ENCODE measurements at places on chromosomes 16 and 17. TPM values are rescaled to one million over a fixed set of nuclear protein-coding genes. Genes with fewer than 3 reads are reported as not detected.
A peak's percentile ranks its signal among the peaks of the same experiment; 100 is the strongest.

- H3K4me1 ChIP-seq = no peaks in the 10 kb centered on the region
- H3K27me3 ChIP-seq = no peaks in the 10 kb centered on the region
- no peaks in the 10 kb centered on the region for H3K36me3 ChIP-seq
Measured at GRCh38 chr17:81378941-81379511, 16.2 kb upstream of the BAHCC1 start.

DNA sequence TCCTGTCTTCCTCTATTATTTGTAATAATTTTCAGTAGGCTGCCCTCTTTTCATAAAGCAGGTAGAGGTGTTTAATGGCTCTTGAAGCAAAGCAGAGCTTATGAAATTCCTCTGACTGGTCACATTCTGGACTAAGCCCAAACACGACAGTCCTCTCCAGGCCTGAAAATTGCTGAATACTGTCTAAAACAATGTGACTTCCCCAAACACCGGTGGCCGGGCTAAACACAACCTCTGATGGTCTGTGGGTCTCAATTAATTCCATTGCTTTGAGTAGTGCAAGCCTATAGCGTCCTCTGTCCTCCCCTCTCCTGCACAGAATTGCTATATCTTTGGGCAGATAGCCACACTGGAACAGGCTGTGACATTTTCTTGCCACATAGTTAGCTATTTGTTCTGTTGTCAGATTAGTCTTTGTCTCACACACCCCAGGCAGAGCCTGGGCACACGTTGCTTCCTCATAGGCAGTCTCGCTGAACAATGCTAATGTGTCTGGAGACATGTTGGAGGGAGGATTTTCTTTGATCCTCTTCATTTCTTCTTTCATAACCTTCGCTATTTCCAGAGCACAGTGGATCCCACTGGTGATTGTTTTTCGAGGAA, 10.8 kb upstream of the SLFN12L start:
- no peak overlapping the region for H3K27ac ChIP-seq
- H3K36me3 ChIP-seq = no peaks in the 10 kb centered on the region
- DNase-seq = no peak

DNA sequence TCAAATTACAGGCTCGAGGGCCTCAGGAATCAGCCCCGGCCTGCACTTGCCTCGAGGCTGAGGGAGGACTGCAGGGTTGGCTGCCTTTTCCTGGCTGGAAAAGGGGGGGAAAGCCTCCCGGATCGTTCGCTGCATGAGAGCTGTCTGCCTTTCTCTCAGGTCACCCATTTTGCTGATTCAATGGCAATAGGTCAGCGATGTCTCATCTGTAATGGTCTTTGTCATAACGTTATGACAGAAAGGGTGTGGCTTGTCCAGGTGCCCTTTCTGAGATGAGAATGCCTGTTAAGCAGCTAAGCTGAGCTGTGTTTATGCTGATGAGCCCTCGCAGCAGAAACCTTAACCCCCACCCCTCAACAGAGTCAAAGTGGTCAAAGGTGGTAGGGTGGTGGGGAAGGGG, 81.8 kb downstream of the AKAP1 start:
- DNase-seq = peak; percentile 55
- H3K27ac ChIP-seq = no peak overlapping the region
- no peak overlapping the region for H3K4me3 ChIP-seq
- H3K36me3 ChIP-seq = no peaks in the 10 kb centered on the region
- no peaks in the 10 kb centered on the region for H3K4me1 ChIP-seq

DNA sequence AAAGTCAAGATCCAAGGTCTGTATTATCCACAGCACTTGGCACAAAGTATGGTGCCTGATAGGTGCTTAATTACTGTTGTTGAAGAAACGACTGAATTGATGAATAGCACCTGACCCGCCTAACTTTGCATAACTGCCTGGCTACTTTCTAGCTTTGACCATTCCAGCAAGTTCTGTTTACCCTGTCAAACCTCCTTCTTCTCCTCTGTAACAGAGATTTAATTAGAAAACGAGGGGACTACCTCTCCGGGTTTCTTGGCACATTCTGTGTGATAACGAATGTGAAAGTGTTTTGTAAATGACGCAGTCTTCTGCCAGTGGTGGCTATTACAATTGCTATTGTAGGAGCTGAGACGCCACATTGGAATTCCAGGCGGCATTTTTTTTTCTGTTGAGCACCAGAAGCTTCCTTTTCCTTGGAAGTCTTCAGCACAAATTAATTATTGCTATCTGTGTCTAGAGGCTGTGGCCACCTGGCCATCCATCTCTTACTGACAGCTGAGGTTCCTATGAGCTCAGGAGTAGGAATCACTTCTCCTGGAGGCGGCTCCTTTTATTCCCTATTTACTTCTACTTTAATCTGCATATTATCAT, 522.9 kb downstream of the HS3ST4 start:
- no peak overlapping the region for H3K4me3 ChIP-seq
- H3K4me1 ChIP-seq = no peaks in the 10 kb centered on the region
- no peaks in the 10 kb centered on the region for H3K36me3 ChIP-seq
- H3K27me3 ChIP-seq = no peaks in the 10 kb centered on the region
- no peak overlapping the region for H3K27ac ChIP-seq

DNA sequence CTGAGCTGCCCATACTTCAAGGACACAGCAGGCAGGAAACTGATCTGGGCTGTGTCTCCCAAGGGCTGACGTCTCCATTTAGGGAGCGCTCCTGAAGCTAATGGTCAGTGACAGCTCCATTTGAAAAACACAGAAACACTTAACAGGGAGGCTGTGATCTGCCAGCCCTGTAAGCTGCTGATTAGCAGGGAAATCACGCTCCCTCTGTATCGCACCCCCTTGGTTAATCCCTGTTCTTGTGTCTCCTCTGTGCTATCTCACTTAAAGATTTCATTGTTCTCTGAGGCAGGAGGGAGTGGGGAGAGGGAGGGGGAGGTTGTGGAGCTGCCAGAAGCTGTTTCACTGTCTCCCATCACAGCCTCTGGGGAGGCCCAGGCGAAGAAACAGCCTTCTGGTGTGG, 47.4 kb upstream of the CACNG3 start:
- no peak overlapping the region for H3K27ac ChIP-seq
- H3K27me3 ChIP-seq = no peaks in the 10 kb centered on the region
- no peaks in the 10 kb centered on the region for H3K36me3 ChIP-seq
- H3K4me1 ChIP-seq = no peaks in the 10 kb centered on the region
- H3K4me3 ChIP-seq = no peak overlapping the region
- DNase-seq = no peak

GRCh38 chr16:65494080-65494479, 372.2 kb upstream of the CDH11 start:
- H3K4me3 ChIP-seq = no peak overlapping the region
- H3K27me3 ChIP-seq = no peaks in the 10 kb centered on the region
- H3K4me1 ChIP-seq = no peaks in the 10 kb centered on the region
- H3K36me3 ChIP-seq = no peaks in the 10 kb centered on the region

GRCh38 chr17:83199500-83200201, 120.2 kb downstream of the METRNL start:
- H3K4me1 ChIP-seq = peaks cover 7% of the 10 kb centered on the region
- peak; percentile 17 for DNase-seq
- H3K27me3 ChIP-seq = no peaks in the 10 kb centered on the region
- peak overlapping the region; percentile 71 for H3K27ac ChIP-seq
- no peaks in the 10 kb centered on the region for H3K36me3 ChIP-seq
- no peak overlapping the region for H3K4me3 ChIP-seq

- no peaks in the 10 kb centered on the region for H3K4me1 ChIP-seq
- H3K36me3 ChIP-seq = no peaks in the 10 kb centered on the region
- H3K27ac ChIP-seq = no peak overlapping the region
- no peaks in the 10 kb centered on the region for H3K27me3 ChIP-seq
- no peak for DNase-seq
- no peak overlapping the region for H3K4me3 ChIP-seq
Measured at GRCh38 chr16:9503251-9503984, 412.0 kb downstream of the HAPSTR1 start.

DNA sequence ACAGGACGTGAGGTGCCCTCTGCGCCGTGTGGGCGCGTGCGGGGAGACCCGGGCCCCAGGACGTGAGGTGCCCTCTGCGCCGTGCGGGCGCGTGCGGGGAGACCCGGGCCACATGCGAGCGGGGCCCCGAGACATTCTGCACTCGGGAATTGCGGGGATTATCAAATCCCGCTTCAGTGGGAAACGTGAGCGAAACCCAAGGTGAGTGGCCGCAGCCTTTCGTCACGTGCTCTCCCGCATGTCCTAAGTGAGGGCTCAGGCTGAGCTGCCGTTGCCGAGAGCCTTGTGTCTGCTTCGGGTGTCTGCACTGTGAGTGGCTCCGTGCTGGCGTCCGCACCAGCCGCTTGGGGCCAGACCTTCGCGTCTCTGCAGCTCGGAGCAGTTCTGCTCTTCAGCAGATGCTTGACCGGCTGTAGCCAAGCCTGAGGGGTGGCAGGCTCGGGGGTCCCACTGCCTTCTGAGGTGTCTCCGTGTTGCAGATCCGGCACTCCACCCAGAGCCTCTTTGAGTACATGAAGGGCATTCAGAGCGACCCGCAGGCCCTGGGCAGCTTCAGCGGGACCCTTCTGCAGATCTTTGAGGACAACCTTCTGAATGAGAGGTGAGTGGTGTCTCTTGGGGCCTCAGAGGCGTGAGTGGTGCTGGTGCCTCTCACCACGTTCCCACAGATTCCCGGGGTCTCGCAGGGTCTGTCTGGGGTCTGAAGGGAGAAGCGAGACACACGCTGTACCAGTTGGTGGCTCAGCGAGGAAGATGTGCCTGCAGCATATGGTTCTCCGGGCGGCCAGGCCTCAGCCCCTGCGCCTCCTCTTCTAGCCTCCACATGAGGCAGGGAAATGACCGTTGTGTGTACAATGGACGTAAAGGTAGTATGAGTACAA, 90.5 kb upstream of the ZNF750 start:
- no peak overlapping the region for H3K27ac ChIP-seq
- no peak overlapping the region for H3K4me3 ChIP-seq
- no peaks in the 10 kb centered on the region for H3K27me3 ChIP-seq
- peaks cover 64% of the 10 kb centered on the region for H3K36me3 ChIP-seq
- no peak for DNase-seq

- DNase-seq = no peak
- peak overlapping the region; percentile 84 for H3K27ac ChIP-seq
- H3K27me3 ChIP-seq = no peaks in the 10 kb centered on the region
Measured at GRCh38 chr17:63772801-63773271, 561 bp downstream of the CCDC47 start.

DNA sequence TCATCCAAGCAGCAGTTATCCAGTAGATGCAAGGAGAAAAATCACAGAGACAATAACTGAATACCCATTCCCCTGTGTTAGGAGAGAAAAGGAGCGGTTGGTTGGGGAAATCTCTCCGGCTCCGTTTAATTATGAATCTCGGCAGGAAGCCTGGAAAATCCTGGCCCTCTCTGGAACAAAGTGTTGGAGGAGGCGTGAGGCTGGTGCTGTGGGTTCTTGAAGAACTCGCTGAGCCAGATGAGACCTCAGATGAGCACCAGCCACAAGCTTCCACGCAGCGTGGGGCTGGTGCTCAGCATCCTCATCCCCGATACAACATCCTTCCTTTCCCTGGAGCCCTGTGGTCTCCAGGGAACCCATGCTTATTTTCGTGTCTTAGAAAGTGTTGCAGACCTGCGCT, 39.7 kb downstream of the CACNG4 start:
- H3K27ac ChIP-seq = no peak overlapping the region
- H3K27me3 ChIP-seq = no peaks in the 10 kb centered on the region
- no peaks in the 10 kb centered on the region for H3K36me3 ChIP-seq
- no peaks in the 10 kb centered on the region for H3K4me1 ChIP-seq

DNA sequence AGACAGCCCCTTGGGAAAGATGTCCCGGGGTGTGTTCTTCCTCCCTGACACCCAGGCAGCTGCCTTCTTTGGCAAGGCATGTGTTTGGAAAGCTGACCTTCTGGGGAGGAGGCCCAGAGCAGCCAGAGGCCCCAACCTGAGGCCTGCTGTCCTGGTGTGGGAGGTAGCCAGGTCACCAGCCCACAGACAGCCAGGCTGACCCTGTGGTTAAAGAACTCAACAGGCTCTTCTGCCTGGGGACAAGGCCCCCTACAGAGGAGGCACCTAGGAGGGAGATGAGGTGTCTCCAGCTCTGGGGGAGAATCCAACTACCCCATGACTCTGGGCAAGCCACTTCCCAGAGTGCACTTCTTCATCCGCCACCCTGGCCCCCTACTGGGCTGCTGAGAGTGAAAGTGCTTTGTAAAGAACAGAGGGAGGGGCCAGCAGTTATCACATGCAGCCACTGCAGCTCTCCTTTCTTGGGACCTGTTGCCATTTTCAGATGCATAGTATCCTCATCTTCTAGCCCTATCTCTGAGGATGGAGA, 13.1 kb upstream of the SREBF1 start:
- H3K4me3 ChIP-seq = no peak overlapping the region
- H3K27ac ChIP-seq = peak overlapping the region; percentile 99
- no peaks in the 10 kb centered on the region for H3K27me3 ChIP-seq
- DNase-seq = peak; percentile 66
- peaks cover 9% of the 10 kb centered on the region for H3K36me3 ChIP-seq

GRCh38 chr17:68106085-68106484, 70.5 kb downstream of the KPNA2 start:
- DNase-seq = no peak
- H3K4me3 ChIP-seq = no peak overlapping the region
- no peaks in the 10 kb centered on the region for H3K36me3 ChIP-seq
- H3K27ac ChIP-seq = peak overlapping the region; percentile 16

- no peak for DNase-seq
- H3K27ac ChIP-seq = no peak overlapping the region
- no peak overlapping the region for H3K4me3 ChIP-seq
- no peaks in the 10 kb centered on the region for H3K36me3 ChIP-seq
Measured at GRCh38 chr17:14950686-14951085, 314.4 kb downstream of the PMP22 start.

DNA sequence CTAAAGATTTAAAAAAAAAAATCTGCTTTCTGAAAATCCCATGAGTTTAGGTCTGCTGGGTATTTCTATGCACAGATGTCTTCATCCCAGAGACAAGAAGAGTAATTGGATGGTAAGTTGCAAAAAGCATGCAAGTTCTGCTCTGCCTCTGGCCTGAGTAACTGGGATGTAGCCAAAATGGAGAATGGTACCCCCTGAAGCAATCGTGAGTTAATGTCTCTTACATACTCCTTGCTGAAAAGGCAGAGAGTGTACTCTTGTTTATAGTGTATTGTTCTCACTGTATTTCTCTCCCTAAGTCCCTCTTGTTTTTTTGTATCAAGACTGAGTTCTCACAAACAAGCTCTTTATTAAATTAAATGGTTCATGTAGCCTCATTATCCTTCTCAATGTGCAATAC, 259.0 kb downstream of the IRX3 start:
- H3K27me3 ChIP-seq = no peaks in the 10 kb centered on the region
- no peaks in the 10 kb centered on the region for H3K4me1 ChIP-seq
- no peak overlapping the region for H3K4me3 ChIP-seq
- H3K27ac ChIP-seq = no peak overlapping the region

- no peaks in the 10 kb centered on the region for H3K27me3 ChIP-seq
- H3K4me3 ChIP-seq = no peak overlapping the region
- DNase-seq = no peak
- no peak overlapping the region for H3K27ac ChIP-seq
- H3K4me1 ChIP-seq = no peaks in the 10 kb centered on the region
- H3K36me3 ChIP-seq = no peaks in the 10 kb centered on the region
Measured at GRCh38 chr16:5025171-5025632, 8.5 kb downstream of the NAGPA start.

BCKDK gene
- total RNA-seq = 49.4 TPM

TXNL4B gene
- total RNA-seq = 10.7 TPM

C16orf46 gene
- total RNA-seq = 14.2 TPM

TMEM106A gene
- total RNA-seq = 9.0 TPM

SEPTIN12 gene
- total RNA-seq = not detected

STH gene
- total RNA-seq = not detected

PRRT2 gene
- 3.7 TPM for total RNA-seq

NOG gene
- total RNA-seq = not detected

Data from thyroid gland (tissue), 4 donors.